ENCODE measurements at places on chromosomes 5 and 9.

DNA sequence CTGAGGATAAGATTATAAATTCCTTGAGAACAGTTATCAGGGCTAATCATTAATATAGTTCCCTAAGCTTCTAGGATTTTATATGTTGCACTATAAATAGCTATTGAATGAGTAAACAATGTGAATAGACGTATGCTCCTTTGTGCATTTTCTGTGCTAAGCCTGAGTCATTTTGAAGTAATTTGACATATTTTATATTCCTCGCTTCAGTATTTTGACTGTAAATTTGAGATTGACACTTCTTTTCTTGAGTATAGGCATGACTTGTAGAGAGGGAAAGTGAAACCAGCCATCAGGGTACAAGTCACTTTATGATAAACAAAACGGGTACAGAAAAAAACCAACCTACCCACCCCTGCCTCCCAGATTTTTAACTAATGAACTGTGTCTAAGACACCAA, 367.7 kb upstream of the PRR16 start:
- DNase-seq: no peak

DNA sequence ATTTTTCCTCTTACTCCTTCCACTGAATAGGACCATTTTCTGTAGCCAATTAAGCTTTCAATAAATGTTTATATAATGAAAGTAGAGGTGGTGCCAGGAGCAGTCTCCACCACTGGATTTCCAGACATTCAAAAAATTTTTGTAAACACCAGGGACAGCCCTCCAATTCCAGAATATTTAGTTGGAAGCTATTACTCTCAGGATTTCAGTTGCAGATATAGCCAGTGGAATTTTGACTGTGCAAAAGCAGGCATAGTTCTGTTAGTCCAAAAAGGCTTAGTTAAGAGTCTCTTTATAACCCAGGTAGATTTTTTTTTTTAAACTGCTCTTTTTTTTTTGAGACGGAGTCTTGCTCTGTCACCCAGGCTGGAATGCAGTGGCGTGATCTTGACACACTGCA, 138.1 kb upstream of the DMRT1 start:
- no peak for DNase-seq

DNA sequence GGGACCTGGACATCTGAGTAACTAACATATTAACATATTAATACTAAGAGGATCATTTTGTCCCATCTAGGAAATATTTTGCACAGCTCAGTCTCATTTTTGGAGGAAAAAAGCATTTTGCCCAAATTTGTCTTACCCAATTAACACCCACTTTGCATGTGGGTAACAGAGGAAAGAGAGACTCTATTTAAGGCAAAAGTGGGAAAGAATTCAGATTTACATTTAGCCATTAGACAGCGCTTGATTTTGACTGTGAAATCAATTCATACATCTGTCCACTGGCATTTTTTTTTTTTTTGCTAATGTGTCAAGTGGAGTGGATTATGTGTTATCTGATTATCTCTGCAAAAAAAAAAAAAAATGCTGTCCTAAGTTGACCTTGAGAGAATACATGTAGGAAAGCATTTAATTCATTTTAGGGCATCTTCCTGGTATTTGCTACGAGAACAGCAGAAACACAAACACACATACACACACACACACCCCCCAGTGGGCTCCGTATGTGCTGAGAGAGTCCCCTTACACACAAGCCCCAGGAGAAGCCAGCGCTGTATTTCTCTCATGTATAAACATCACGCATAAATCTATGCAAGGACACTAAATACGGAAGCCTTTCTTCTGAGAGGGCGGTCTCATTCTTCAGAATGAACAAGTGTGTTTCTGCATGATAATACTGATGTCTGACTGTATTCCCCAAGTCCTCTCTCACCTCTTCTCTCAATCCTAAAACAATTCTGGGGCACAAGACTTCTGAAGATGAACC, 202.0 kb upstream of the KLF9 start:
- no peak for DNase-seq

- no peak for DNase-seq
Measured at GRCh38 chr5:124453221-124454051, 293.0 kb downstream of the ZNF608 start.

DNA sequence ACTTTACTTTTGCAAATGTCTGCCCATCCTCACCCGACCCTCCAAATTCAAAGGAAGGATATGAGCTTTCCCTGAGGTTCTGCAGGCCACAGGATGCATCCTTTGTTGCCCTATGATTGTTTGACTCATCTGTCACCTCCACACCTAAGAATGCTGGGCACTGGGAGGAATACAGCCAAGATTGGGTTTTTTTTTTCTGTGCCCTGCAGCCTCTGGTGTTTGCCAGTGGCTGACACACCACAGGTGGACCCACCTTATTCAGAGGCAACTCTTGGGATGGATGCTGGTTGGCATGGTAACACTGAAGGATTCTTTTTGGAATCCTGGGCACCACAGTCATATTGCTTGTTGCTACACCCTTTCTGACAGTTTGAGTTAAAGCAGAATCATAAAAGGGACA, 29.7 kb downstream of the C9orf152 start:
- DNase-seq: no peak

- no peak for DNase-seq
Measured at GRCh38 chr9:134593286-134594077, 48.1 kb upstream of the COL5A1 start.

- no peak for DNase-seq
Measured at GRCh38 chr5:129406440-129406839, 53.7 kb upstream of the ADAMTS19 start.

DNA sequence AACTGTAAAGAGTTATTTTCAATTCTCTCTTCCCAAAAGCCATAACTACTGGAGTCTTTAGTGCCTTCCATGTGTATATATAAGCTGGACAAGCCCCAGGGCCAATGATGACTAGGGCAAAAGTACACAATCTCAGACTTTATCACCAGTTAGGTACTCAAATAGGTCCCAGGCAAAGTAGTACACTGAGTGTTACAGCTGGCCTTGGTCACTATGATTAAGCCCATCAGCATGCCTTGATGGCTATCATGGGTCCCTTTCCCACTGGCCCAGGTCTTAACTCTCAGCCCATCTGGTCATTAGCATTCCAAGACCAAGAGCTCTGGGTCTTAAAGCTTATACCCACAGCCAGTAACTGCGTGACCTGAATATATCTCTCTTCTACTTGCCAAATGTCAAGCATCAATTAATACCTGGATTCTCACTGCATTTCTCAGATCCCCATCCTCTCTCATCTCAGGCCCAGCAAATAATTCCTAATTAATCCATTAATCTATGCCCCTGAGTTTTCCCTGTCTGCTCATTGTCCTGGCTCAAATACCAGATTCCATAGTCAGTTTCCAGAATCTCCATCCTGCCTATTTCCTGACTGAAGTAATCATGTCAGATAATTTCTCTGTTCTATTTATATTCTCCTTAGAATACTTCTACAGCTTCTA, 62.3 kb downstream of the NR6A1 start:
- no peak for DNase-seq

DNA sequence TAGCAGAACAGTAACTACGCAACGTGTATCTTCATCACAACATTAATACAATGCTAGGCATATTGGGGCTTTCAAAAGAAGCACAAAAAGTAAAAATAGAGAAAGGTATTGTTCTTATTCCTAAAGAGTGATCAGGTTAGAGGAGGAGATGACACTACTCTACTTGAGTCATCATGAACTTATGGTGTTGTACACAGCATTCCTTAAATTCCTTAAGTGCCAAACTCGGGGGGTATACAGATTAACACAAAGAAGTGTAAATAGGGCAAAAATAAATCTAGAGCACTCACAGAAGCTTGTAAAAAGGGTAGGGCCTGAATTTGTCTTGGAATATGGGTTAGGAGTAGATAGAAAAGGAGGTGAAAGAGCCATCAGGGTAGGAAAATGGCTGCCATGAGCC, 308.0 kb upstream of the DAP start:
- DNase-seq: no peak

DNA sequence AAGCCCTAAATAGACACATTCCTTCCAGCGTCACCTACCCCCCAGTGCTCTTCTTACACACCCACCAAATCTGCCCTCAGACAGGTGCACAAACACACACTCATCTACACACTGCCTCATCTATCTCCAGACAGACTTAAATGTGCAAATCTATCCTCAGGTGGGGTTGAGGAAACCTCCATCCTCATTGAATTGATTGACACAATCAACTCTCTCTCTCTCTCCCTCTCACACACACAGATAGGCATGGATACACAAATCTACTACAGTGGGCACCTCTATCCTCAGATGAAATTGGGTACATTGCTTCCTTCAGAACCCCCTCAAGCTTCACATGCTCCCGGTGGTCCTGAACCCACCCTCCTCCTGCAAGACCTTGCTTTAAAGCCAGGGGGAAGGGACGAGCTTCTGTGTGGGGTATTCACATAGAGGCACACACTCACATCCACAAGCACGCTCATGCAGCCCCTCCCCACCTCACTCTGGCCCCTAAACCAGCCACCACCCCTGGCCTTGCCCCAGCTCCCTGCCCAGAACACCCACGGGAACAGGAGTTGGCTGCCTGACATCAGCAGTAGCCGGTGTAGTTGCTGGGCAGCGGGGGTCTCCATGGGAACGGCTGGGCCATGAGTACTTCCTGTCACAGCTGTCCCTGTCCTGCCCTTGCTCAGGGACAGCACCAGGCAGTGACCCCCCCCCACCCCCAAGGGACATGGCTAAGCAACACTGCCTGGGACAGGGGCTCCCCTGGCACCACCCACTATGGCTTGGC, 22.8 kb downstream of the PCDH1 start:
- no peak for DNase-seq

DNA sequence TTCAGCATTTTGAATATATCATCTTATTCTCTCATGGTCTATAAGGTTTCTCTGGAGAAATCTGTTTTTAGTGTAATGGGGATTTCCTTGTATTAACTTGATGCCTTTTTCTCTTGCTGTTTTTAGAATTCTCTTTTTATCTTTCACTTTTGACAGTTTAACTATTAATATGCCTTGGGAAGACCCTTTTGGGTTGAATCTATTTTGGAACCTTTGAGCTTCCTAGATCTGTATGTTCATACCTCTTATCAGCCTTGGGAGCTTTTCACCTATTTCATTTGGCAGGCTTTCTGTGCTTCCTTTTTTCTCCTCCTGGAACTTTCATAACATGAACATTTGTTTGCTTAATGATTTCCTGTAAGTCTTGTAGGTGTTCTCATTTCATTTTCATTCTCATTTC, 22.2 kb downstream of the RCL1 start:
- no peak for DNase-seq

GRCh38 chr9:86788456-86788855, 158.8 kb downstream of the GAS1 start:
- DNase-seq: no peak

DNA sequence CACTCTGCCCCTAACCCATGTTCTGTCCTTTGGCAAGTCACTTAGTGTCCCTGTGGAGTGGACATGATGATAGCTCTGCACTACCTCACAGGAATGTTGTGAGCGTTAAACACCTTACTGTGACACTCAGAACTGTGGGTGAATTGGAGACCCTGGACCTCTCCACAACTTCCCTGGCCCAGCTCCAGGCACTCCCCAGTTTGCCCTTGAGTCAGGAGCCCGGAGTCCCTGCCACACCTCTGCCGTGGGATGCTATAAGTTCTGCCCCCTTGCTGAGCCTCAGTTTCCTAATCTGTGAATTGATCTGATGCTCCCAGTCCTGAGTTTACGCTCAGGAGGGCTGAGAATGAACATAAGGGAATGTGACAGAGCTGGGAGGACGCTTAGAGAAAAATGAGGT, 34.4 kb downstream of the GSN start:
- no peak for DNase-seq

GRCh38 chr5:111731638-111732037, 25.4 kb downstream of the NREP start:
- no peak for DNase-seq

DNA sequence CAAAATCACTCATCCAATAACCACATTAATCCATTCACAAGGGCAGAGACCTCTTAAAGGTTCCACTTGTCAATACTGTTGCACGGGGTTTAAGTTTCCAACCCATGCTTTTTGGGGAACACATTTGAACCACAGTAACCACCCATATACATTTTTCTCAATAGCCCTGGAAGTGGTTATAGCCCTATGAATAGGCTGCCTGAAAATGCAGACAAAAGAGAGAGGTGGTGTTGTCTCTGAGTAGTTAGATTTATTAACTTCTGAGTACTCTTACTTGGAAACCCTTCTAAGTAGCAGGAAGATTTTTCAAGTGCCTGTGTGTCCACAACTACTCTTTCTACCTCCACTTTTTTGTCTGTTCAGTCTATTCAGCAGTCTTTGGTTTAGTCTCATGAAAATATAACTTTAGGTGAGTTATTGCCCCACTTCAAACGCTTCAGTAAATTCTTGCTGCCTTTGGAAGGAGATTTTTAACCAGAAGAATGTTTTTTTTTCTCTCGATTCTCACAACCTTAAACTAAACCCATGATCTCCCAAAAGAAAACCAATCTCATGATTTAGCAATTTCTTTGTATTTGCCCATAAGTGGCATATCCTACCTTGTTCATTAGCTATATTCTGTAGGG, 42.6 kb downstream of the ARHGEF28 start:
- DNase-seq: no peak

DNA sequence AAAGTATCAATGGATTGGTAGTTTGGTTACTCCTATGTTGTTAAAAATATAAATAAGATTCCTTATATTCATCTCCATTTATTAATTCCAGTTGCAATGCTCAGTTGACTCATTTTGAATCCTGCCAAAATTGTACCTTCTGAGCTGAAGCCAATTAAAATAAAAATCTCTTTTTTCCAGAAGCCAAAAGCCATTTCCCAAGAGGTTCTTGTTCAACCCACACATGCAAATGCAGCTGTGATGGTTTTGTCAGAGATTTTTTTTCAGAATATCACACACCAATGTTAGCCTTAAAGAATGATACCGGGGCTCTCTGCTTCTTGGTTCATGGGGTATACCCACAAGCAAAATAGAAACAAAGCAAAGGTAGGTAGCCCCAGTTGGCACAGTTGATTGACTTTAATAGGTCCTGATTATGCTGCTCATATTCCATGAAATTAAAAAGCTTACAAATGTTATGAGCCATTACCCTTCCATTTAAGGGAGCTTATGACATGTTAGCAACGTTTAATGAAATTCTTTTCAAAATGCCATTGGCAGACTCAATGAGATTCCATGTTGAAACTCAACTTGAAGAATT, 208.0 kb downstream of the SGCD start:
- DNase-seq: no peak

DNA sequence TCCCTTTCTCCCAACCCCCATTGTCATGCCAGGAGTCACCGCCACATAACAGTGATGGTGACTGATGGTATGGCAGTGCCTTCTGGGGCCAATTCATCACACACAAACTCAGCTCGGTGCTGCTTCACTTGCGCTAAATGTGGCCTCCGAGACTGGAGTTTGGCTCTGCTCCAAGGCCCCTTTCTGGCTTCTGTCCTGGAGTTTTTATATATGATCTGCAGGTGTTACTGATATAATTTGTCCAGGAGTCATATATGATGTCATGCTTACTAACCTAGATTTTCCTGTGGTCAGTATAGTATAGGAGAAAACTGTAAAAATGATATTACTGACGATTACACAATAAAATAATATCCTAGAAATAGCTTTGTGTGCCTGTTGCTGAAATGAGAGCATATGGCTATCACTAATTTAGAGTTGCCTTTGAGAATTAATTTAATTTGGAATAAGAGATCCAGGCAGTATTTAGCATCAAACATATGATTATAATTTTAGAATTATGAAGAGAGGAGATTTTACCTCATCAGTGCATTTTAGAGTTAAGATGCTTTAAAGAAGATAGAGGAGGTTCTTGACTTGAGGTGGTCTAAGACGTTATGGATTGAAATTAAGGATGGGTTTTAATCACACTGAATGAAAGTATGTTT, 334.1 kb upstream of the CD180 start:
- DNase-seq: no peak
